Stimulated activated CD8-positive, alpha-beta memory T cell treated with anti-CD3 and anti-CD28 coated beads, Interleukin-4, amount 100 ng/mL, for 4 hours (primary cell): ENCODE measurements at places on chromosomes 16 and 17.

- no peak for DNase-seq
Observed at GRCh38 chr17:42378359-42378958, 9.8 kb downstream of the STAT3 start.

DNA sequence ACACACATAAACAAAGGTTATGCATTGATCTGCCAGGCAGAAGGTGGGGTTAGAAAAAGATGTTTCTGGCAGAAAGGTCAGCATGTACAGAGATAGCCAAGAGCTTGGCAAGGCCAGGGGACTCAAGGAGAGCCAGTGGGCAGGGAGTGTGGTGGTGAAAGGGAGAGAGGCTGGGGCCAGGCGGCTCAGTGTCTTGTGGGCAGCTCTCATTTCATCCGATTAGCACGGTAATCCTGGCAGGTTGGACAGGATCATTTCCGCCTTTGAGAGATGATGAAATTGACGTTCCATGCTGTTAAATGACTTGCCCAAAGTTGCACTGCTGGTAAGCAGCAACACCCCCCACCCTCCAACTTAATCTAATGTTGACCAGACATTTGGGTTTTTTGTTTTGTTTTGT, 3.6 kb downstream of the CHD9 start:
- DNase-seq = no peak

DNA sequence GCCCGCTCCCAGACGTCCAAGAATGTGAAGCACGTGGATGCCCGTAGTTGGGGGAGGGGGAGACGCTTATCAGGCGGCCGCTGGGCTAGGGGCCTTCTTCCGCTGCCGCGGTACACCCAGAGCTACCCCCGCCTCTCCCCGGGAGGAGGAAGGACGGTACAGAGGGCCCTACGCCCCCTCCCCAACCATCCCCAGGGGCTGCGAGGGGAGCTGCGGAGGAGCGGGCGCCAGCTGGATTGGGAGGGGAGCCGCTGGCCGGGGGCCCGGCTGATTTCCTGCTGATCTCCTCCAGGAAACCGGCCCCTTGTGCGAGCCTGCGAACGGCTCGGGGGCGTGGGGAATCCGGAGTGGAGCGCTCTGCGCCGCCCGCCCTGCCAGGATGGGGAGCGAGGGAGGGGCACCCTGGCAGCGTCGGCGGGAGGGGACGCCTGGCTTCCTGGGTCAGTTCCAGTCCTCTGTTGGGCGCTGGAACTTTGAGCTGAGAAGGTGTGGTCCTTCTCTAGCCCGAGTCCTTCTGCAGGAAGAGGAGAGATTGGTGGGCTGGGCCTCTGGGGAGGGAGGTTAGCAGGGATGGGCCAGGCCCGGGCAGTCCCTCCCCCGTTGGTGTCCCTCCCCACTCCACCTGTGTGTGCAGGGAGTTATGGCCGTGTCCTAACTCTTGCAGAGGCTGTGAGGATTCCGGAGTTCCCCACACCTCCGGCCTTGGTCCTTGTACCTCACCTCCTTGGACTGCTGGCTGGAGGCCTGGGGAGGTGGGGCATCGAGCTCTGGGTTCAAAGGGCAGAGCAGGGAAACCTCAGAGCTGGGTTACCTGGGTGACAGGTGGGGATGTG, 19.2 kb downstream of the GJD3 start:
- DNase-seq = no peak

DNA sequence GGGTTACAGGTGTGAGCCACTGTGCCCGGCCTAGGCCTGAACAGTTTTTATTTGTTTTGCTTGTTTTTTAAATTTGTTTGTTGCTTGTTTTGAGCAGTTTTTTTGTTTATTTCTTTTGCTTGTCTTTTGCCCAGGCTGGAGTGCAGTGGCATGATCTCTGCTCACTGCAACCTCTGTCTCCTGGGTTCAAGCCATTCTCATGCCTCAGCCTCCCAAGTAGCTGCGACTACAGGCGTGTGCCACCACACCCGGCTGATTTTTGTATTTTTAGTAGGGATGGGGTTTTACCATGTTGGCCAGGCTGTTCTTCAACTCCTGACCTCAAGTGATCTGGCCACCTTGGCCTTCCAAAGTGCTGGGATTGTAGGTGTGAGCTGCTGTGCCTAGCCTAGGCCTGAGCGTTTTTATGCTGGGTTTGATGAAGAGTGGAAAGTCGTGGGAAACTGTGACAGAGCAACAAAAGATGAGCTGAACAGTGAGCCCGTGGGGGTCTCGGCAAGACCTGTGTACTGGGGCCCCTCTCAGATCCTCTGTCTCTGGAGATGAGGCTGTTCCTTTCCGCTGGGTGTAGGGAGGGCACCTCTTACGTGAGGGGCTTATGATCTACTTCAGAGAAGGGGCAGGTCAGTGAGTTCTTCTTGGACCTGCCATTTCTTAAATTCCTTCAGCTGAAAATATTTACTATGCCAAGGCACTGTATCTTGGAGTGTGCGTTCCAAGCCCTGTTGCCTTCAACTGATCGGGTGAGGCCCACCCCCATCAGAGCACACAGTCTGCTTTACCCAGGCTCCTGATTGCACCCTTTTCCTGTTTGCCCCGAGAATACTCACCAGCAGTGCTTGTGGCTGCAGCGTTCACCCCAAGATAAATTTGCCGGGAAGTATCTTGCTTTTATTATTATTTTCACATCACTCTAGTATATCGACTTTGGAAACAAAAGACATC, 322.1 kb downstream of the SEC14L1 start:
- no peak for DNase-seq

DNA sequence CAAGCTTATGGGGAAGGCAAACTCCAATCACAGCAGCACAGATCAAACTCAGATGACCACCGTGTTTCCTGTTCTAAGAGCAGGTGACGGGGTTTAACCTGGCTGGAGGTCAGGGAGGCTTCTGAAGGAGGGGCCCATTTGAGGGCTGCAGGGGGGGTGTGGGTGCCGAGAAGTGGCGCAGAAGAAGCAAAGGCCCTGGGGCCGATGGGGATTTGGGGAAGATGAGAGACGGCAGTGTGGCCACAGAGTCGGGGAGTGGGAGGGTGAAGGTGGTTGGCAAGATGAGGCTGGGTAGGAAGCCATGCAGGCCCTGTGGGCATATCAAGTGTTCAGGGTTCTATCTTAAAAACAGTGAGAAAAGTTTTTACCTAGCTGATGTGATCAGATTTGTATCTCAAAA, 122.9 kb downstream of the CLEC16A start:
- no peak for DNase-seq
